A549 treated with CORT108297 at 1 μM for 4 hours (cell line): ENCODE measurements at places on chromosomes 16 and 17. TPM values are rescaled to one million over a fixed set of nuclear protein-coding genes. Genes with fewer than 3 reads are reported as not detected.

WFDC1 gene
- total RNA-seq, result 0.07 TPM in 1 of 5 replicates, not detected in the others

GABARAP gene
- 645 to 806 TPM (median 682 TPM) in 5 replicates for total RNA-seq

AGRP gene
- total RNA-seq, result not detected in 5 replicates

TMEM100 gene
- total RNA-seq, result not detected in 5 replicates

TEX14 gene
- 0.07 to 0.16 TPM (median 0.15 TPM) in 5 replicates for total RNA-seq
